Stimulated activated CD8-positive, alpha-beta memory T cell treated with anti-CD3 and anti-CD28 coated beads, Interleukin-4, amount 100 ng/mL, for 1 hour (primary cell): ENCODE measurements at places on chromosomes 7 and 10.

DNA sequence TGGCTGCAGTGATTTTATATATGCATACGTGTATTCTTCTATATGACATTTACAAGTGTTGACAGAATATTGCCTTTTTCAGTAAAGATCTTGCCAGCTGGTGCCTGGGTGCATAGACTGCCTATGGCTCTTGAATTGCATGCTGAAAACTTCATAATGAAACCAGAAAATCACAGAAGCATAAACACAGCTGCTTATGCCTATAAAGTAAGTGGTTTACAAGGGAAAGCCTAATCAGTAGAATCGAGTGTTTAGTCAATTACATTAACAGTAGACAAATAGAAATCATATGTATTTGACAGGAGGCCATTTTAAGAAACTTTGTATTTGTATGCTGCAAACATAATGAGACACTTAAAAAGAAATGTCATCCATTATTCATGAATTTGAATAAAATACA is 82.5 kb downstream of the TMEM168 start:
- DNase-seq, result no peak

DNA sequence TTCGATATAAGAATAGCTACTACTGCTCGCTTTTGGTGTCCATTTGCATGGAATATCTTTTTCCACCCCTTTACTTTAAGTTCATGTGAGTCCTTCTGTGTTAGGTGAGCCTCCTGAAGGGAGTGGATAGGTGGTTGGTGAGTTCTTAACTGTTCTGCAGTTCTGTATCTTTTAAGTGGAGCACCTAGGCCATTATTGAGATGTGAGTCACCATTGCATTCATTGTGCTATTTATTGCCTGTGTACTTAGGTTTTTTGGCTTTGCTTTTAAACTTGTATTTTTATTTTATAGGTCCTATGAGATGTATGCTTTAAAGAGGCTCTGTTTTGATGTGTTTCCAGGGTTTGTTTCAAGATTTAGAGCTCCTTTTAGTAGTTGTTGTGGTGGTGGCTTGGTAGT is 1430.8 kb downstream of the REEP3 start:
- DNase-seq, result no peak

DNA sequence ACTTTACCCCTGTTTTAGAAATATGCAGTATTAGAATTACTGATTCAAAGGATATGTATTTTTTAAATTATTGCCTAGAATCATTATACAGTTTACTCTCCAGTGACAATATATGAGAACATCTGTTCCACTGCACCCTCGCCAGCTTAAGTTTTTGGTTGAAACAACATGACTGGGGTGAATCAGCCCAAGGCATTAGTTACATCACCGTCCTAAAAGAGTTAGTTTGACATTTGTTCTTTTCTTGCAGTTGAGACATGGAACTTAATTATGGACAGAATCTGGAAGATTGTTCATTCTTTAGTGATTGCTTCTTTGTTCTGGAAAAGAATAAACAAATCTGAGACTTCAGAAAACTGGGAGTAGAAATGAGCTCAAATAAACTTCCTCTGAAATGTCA is 167.3 kb upstream of the DKK1 start:
- DNase-seq, result no peak

DNA sequence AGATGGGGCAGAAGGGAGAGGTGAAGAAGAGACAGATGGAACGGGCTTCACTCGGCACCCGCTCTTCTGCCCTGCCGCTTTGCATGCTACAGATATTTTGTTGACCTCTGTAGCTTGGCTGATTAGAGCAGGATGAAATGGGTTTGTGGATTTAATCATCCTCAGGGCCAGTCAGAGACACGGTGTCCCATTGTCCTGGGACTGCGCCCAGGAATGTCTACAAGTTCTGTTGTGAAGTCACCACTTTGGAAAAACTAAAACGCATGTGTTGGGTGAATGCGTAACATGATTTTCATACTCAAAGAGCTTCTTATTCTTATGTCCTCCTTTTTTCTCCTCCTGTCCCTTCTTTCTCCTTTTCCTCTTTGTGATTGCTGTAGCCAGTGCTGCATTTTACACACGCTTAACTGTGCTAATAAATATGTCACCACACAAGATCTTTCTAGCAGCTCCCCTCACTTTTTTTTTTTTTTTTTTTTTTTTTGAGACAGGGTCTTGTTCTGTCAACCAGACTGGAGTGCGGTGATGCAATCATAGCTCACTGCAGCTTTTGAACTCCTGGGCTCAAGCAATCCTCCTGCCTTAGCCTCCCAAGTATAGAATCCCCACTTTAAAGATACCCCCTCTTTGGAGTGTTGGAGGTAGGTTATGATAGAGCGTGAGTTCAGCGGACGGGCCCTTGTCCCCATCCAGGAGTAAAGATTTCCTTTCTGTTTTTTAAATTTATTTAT is 3.4 kb downstream of the CPA4 start:
- no peak for DNase-seq

GRCh38 chr7:142595816-142596516 is 153.3 kb upstream of the PRSS1 start:
- no peak for DNase-seq

GRCh38 chr7:24299192-24299591 is 15.2 kb downstream of the NPY start:
- no peak for DNase-seq

- no peak for DNase-seq
Observed at GRCh38 chr10:7260412-7260900, 150.4 kb downstream of the SFMBT2 start.

DNA sequence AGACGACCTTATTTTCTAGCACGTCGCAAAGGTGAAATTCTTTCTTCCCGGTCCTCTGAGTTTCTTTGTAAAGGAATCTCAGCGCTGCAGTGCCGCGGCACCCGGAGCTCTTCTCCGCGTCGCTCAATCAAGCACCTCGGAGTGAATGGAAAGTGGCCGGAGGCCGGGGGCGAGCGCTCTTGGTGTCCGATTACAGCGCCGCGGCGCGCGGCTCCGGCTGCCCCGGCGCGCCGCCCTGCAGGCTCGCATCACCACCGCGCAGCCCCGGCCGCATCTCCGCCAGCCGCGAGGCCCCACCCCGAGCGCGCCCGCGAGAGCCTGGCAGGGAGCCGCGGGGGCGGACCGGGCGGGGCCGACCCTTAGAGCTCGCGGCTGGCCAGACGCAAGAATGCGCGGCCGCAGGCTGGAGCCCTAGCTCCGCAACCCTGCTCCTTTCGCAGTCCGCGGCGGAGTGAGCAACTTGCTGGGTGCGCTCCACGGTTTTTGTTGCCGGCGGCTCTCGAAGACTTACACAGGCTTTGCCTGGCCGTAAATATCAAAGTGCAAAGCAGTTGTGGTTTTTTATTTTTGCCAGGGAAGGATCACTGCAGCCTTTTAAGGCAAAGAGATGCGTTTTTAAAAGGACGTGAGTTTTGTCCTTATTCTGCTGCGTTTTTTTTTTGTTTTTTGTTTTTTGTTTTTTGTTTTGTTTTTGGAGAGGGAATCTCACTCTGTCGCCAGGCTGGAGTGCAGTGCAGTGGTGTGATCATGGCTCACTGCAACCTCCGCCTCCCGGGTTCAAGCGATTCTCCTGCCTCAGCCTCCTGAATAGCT is at the start of gene SEMA3C:
SEMA3C (minus strand) TSS at position 143 of the 813 bp plus-strand sequence. CDS start 2,270 bp downstream, outside the sequence.
- no peak for DNase-seq

- DNase-seq, result no peak
Observed at GRCh38 chr7:37592366-37592765, 91.2 kb upstream of the GPR141 start.

DNA sequence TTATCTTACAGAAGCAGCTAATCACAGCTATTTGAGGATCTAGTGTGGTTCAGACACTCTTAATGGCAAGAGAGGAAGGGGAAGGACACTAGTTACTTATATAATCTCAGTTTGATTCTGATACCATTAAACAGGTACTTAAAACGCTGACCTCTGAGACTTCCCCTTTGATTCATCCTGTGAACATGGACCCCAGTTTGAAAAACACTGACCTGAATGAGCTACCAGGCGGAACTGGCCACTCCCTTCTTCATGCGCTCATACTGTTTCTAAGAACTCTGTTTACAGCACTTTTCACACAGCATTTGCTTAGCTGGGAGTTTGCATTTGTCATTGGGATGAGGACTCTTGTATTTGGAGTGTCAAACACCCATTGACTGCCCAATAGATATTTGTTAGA is 45.7 kb downstream of the BEND7 start:
- DNase-seq, result no peak

- DNase-seq, result no peak
Observed at GRCh38 chr10:112753961-112754411, 196.1 kb upstream of the TCF7L2 start.

GRCh38 chr10:62637249-62638061 is 167.1 kb upstream of the ADO start:
- DNase-seq, result no peak
